Epithelial cell of proximal tubule (primary cell): ENCODE measurements at places on chromosomes 7 and 10.

- no peak for DNase-seq
Measured at GRCh38 chr10:123021517-123021916, 12.7 kb downstream of the ACADSB start.

DNA sequence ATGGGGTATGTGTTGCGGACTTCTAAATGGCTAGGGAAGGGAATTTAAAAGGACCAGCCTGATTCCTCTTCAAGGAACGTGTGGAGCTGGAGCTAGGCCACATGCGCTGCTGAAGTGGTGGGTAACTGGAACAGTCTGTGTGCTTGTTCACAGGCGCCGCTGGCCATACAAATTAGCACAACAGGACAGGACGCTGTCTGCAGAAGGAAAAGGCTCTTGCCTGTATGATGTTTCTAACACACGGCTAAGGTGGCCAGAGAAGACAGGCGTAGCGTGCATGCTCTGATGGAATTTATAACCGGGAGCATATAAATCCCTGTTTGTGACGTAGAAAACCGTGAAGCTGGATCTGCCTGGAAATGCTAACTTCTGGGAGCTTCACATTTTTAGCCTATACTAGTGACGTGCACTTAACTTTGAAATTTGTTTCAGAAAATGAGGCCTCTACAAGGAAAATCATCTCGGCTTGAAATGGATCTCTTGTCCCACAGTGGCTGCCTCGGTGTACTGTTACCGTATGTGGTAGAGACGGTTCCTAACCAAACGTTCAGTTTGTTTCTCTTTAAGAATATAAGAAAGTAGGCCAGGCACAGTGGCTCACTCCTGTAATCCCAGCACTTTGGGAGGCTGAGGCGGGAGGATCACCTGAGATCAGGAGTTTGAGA, 569.4 kb downstream of the PTPRN2 start:
- no peak for DNase-seq

DNA sequence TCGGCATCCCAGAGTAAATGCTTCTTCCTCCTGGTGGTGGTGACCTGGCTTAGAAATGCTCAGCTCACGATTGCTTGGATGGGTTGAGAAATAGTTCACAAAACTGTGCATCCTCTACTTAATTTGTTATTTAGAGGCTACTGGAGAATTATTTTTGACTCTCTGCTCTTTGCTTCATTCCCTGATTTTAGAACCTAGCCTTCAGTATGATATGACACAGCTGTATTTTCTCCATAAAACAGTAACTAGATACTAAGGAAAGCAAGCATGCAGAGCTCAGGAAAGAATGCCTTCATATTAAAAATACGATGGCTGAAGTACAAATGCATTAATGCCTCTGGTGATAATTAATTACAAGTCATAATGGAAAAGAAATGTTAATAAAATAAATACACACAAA, 602.0 kb upstream of the COBL start:
- DNase-seq = no peak

- peak; percentile 43 for DNase-seq
Measured at GRCh38 chr10:4535521-4535920, 290.5 kb upstream of the AKR1E2 start.
